Cerebellar cortex (tissue), 1 donor: ENCODE measurements at places on chromosomes 2 and 18.

GRCh38 chr2:52916981-52917380, 850.6 kb upstream of the CHAC2 start:
- DNase-seq, result no peak

- DNase-seq, result no peak
Measured at GRCh38 chr18:78927156-78927555, 52.5 kb upstream of the SALL3 start.

GRCh38 chr2:226798422-226799210, 1.0 kb downstream of the IRS1 start:
- DNase-seq, result peak; percentile 77

DNA sequence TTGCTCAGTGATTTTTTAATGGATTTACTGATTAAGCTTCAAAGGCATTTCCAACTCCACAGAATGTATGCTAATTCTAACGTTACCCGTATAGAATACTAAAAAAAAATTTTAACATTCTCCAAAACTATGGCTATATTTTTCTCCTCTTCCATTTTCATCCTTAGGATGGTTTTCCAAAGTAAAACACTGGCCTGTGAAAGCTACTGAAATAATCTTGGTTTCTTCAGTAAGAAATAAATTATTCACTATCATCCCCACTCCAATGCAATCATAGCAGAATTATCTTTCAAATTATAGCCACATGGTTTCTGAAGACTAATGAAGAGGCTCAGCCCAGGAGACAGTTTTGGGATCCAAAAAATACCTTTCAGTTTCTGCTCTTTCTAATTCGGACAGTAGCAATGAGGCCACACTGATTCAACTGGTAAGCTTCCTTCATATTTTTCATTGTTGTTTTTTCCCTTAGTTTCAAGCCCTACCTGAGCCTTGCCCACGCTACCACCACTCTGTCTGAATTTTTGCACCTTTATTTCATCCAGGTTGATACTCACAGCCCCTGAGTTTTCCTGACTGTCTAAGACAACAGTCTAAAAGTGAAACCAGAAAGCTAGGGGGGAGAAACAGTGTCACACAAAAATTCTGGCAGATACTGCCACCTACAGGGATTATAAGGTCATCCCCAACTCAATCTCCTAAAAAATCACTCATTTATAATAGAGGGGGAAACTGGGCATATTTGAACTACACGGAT, 887.9 kb downstream of the NRXN1 start:
- DNase-seq, result peak; percentile 83

DNA sequence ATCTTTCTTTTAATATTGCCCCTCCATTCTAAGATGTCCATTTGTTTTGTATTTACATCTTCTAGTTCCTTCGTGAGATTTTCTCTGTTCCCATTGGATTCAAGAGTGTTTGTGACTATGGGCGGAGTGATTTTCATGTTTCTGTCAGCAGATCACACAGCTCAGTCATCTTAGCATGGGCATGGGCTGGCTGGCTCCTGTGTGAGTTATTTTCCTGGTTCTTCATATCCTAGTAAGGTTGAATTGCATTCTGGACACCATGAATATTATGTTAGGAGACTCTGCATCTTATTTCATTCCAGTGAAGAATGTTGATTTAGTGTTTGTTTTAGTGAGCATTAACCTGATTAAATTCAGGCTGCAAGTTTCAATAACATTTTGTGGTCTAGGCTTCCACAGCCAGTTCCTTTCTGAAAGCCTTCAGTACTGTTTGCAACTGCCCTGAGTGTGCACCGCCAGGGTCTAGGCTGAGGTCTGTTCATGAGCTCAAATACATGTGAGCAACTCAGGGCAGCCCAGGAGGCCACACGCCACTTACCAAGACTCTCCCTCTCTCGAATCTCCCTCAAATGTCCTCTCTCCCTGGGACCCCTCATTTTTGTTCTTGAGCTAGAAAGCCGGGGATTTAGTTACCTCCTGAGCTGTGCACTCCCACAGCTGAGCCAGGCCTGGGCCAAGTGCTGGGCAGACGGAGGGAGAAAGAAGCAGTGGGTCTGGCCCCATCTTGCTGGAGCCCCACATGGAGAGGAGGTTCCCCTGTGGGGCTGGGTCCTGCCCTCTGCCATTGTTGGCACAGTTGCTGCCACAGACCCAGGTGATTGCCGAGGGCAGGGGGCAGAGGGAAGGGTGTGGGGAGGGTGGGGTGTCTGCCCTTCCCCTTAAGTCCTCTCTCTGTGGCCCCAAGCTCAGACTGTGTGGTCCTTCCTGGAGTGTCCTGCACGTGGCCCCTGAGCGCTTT, 145.9 kb downstream of the RTP5 start:
- no peak for DNase-seq

DNA sequence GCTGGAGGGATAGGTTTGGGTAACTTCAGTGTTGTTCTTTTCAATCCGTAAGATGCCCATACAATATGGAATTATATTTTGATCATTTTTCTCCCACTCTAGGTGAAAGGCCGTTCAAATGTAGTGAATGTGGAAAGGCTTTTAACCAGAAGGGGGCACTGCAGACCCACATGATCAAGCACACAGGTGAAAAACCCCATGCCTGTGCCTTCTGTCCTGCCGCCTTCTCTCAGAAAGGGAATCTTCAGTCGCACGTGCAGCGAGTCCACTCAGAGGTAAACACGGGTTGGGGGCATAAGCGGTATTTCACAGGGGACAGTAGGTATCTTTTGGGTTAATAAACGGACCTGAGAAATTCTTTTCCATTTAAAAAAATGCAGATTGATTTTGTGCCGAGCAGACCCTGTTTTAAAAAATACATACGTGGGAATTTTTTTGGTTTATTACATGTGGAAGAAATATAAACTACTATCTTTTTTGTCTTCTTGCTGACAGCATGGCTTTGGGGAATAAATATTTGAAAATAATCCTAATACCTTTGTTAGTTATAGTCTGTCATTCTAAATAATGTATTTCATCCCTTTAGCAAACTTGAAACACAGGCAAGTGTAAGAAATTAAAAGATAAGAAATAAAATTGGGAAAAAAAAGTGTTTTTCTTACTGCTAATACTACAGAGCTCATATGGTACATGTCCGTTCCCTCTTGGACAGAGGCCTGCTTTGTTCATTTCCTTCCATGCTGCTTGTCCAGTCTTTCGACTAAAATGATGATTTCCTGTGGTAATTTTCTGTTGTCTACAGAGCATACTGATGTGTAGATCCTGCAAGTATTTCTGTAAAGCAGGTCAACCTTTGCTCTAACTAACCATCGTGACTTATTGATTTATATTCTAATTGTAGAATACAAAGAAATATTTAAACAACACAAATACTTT, 53.3 kb downstream of the ZNF236 start:
- DNase-seq, result peak; percentile 55

DNA sequence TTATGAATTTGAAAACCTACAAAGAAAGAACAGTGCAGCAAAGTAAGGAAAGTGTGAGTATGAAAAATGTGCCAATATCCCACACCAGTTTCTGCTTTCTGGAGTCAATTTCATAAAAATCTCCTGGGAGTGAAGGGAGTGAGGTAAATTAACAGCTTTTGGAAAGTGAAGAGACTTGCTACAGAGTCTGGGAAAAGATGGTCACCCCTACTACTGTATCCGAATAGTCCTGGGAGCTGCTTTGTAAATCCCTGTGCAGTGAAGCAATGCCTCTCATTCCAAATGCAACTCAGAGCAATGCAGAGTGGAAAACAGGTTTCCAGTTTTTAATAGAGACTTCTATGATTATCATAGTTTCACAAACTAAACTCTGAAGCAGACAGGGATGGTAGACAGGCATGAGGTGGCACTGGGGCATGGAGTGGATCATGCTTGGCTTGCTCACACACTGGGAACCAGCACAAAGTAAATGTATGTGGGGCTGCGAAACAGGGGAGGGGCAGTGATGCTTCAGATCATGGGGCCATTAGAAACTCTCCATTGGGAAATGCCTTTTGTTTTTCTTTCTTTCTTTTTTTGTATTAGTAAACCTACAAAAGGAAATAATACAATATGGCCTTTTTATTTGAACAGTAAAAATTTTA, 10.6 kb downstream of the COL5A2 start:
- DNase-seq, result no peak

DNA sequence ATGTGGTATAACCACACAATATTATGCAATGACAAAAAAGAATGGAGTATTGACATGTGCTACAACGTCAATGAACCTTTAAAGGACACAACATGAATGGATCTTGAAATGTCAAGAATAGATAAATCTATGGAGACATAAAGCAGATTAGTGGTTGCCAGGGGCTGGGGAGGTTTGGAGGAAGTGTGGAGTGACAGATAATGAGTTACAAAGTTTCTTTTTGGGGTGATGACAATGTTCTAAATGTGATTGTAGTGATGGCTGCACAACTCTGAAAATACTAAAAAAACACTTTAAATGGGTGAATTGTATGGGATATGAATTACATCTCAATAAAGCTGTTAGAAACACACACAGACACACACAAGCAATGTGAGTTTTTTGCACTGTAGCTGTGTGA, 37.4 kb upstream of the C1D start:
- DNase-seq, result no peak

DNA sequence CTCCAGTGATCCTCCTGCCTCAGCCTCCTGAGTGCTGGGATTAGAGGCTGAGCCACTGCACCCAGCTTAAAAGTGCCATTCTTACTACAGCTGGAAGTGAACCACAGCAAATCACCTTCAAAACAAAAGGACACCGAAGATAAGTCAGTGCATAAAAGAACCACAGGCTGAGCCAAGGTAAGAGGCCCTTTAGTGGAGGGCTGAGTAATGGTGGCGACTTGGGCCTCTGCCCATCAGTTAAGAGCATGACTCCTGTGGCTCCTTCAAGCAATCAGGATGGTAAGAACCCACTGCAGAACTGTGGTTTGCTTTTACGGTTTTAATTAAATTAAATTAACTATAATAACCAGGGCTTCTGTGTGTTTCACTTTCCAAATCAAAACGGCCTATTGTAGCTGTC, 75.1 kb downstream of the CTAGE1 start:
- DNase-seq, result no peak

- peak; percentile 50 for DNase-seq
Measured at GRCh38 chr18:49167084-49167483, 216.3 kb upstream of the SMAD7 start.

- DNase-seq, result no peak
Measured at GRCh38 chr2:235536711-235537110, 42.9 kb downstream of the AGAP1 start.

DNA sequence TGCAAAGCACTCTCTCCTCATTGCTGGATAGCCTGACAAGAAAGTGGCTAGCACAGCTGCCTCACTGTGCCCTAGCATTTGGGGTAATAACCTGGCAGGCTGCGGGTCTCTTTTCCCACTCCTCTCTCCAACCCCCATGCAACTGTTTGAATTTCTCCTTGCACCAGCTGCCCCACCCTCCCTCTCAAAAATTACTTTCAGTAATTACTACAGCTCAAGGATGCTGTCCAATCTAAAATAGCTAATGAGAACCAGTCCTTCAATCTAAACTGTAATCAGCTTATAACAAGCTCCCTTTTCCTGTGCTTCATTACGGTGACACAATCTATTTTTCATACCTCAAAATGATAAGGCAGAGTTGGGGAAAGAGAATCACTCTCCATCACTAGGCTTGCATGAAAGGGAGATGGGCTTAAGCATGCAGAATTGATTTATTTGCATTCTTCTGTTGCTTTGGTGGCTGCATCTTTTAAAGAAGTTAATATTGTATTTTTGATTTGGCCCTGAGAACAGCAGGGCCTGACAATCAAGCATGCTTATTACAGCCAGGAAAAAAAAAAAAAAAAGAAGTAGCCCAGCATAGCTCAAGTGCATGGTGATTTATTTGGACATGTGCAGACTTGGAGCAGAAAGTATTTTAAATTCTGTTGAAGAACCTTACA, 881.8 kb downstream of the SLC4A3 start:
- DNase-seq, result no peak

DNA sequence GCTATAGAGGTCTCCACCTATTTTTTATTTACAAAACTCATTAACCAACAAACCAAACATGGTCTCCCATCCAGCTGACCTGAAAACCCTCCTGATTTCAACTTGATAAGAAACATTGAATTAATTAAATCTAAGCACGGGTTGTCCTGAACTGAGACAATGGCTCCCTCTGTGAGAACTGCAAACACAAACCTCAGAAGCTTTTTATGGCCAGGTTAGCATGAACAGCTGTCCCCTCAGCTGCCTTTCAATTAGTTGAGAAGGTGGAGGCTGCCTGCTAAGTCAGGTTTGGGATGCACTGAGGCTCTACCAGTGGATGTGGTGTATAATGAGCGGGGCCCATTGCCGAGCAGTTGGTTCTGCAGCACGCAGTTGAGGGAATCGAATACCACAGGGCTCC, 258.5 kb upstream of the DDX18 start:
- DNase-seq, result no peak

GRCh38 chr18:50697509-50697908, 122.3 kb downstream of the MRO start:
- DNase-seq, result no peak

DNA sequence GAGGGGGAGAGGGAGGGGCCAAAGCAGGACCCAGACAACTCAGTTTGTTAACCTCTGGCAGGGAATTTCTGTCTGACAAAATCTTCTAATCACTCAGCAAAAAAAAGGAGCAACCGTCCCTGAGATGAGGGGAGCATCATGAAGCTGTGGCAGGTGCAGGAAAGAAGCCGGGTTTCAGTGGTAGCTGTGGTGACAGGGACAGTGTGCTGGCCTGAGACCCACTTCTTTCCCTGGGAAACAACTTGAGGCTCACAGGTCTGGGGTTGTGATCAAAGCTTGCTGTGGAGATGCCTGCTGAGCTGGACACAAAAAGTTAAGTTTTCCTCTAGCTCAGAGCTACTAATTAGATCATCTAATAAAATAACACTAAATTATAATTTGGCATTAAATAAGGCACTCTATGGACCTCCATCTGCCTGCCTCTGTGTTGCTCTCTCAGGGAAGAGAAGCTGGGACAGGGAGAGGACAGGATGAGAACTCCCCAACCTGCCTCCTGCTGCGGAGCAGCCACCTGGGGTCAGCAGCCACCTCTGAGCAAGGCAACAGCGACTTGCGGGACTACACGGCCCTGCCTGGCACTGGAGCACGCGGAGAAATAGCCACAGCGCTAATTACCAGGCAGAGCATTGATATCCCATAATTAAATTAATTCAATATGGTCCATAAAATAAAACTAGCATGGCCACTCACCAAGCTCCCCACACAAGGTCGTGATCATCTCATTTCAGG, 104.6 kb upstream of the TEX51 start:
- DNase-seq, result no peak

- DNase-seq, result no peak
Measured at GRCh38 chr18:45121146-45121545, 440.5 kb downstream of the SETBP1 start.

GRCh38 chr18:35497027-35497369, 762 bp downstream of the INO80C start:
- DNase-seq, result no peak

GRCh38 chr2:225156853-225157451, 114.7 kb upstream of the DOCK10 start:
- DNase-seq, result no peak

DNA sequence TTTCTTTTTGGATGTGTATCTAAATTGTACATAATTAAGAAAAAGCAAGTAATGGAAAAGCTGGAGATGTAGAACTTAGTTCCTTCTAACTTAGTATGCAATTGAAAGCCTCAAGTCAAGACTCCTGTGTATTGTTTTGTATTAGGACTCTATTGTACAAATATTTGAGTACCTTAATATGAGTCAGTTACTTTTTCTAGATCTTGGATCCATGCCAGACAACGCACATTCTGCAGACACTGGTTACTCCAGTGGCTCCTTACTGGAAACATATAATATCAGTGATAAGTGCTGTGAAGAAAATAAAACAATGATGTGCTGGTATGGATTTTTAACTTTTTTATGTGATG, 1.5 kb downstream of the SLC39A10 start:
- DNase-seq, result peak; percentile 53
